Ovary (tissue), 10 donors: ENCODE measurements at places on chromosomes 2 and 18. TPM values are rescaled to one million over a fixed set of nuclear protein-coding genes. Genes with fewer than 3 reads are reported as not detected.

- peak; percentile 72 for DNase-seq
Observed at GRCh38 chr2:47905386-47906156, 727 bp downstream of the FBXO11 start.

BCL11A gene
- total RNA-seq: 5.2 TPM

AQP12B gene
- total RNA-seq: not detected

- peak; percentile 98 for DNase-seq
Observed at GRCh38 chr2:216695401-216695821, at the start of gene IGFBP5. IGFBP5 (minus strand) TSS chr2:216695549; CDS start chr2:216694775, 774 bp downstream.

DNA sequence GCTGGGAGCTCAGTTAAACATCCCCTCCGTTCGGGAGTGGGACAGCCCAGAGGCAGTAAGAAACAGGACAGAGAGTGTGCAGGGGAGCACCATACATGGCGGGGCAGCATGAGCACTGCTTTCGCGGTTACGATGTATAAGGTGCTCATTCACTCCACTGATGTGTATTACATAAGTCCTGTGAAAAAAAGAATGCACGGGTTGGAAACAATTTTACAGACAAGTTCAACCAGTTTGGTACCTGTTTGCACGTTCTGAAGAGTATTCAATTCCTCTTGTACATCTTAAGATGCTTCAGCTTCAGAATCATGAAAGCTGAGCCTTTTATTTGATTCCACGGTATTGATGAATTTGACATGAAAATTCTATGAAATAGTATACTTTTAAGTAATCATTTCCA is 97.8 kb upstream of the NETO1 start:
- no peak for DNase-seq

DNA sequence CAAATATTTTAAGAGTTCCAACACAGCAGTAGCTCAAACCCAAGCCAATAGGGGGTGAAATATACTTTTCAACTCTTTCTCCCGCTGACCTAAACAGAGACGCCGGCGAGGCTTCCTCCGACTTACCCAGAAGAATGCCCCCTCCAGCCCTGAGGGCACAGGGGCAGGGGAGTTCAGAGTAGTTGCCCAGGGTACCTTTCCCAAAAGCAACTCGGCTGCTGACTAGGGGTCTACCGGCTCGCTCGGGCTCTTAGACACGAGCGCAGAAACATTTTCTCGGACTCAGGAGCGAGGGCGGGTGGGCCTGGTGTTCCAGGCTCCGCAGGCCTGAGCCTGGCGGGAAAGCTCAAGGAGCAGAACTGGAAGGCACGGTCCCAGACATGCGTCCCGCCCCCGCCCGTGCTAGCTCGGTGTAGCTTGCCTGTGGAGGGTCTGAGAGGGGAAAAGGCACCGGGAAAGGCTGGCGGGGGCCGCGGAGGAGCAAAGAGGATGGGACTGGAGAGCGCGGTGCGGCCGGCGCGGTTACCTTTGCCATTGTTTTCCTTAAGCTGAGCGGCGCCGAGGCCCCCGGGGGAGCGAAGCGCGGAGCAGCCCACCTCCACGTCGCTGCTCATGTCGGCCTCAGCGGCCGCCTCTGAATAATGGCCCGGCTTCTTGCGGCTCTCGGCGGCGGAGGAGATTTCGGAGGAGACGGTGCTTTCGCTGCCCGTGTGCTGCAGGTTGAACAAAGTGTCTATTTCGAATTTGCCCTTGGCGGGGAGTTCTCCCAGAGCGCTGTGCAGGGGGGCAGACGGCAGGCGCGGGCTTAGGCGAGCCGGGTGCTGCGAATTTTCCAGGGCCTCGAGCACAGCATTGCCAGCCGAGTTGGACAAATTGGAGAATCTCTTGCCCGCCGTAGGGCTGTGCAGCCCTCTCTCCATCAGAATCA is 674 bp downstream of the EVX2 start:
- no peak for DNase-seq

GRCh38 chr2:74778381-74779264 is 55.3 kb upstream of the HK2 start:
- no peak for DNase-seq

DNA sequence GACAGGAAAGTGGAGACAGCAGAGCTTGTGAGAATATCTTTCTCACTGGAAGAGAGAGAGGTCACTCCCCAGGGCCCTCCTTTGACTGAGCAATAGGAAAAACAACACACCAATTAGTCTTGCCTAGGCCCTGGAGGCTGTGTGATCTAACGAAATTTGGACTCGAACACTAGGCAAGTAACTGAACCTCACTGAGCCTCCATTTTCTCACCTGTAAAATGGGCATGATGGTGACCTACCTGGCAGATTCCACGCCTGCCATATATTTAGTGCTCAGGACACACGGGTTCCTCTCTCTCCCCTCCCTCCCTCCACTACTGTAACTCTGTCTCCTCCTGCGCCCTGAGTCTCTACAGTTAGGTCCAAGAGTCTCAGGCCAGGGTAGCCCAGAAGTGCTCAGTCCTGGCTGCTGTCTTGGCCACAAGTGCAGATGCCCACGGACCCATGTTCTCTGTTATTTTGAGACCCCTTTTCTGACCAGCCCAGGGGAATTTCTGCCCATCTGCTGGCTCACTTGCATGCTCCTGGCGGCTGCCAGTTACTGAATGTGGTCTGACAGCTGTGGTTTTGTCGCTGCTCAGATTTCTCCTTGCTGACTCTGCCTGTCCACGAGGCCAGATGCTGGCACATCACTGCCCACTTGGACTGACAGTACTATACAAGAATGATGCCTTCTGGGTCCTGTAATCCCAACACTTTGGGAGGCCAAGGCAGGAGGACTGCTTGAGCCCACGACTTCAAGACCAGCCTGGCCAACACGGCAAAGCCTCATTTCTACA is 9.6 kb upstream of the GIGYF2 start:
- DNase-seq: no peak

- no peak for DNase-seq
Observed at GRCh38 chr2:241777686-241778627, 1.3 kb downstream of the GAL3ST2 start.

DNA sequence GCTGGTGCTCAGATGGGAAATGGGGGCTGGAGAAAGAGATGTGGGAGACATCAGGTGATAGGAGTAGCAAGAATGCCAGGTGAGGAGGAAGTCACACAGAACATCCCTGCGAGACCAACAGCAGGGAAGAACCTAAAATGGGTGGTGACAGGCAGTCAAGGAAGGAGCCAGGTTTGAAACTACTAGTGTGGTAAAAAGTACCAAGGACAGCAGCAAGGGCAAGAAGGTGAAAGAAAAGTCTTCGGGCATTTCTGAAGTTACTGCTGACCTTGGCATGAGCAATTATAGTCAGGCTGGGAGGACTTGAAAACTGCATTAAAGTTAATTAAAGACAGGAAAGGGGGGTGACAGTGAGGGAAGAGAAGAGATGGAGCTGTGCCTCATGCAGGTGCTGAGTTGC is 410.4 kb downstream of the RAD51AP2 start:
- no peak for DNase-seq

DNA sequence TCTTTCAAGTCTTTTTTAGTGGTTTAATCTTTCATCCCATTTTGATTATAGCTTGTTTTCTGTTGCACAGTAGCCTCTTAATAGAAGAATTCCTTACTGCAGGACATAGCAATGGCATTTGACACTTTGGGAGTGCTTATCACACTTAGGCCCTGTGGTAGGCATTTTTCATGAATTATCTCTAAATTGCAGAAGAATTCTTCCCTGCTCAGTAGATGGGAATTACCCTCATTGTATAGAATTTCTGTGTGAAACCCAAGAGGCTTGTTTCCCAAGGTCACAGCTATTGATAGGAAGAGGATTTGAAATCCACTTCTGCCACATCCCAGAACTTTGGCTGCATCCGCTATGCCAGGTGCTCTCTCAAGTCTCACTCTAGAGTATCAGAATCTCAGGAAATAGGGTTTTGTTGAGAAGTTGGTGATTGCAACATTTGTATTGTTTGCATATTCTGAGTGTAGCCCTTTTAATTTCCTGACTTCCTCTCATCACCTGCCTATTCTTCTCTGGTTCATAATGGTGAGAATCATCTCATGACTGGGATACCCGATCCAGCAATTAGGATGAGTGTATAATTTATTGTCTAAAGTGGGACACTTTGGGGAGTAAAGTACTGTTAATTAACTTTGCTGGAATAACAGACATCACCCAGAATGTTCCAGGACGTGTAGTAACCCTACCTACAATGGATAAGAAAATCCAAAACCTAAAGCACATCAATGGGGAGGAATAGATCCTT is 255.2 kb upstream of the RASGRP3 start:
- no peak for DNase-seq

- DNase-seq: no peak
Observed at GRCh38 chr2:124725187-124725586, 700.1 kb downstream of the CNTNAP5 start.

- DNase-seq: no peak
Observed at GRCh38 chr2:80105015-80105640, 199.4 kb downstream of the LRRTM1 start.

TMEM247 gene
- not detected for total RNA-seq

RUFY4 gene
- not detected for total RNA-seq

PTPRN gene
- 0.36 TPM for total RNA-seq

PAIP2B gene
- 13.0 TPM for total RNA-seq

GRCh38 chr18:11310476-11311086 is 161.2 kb upstream of the PIEZO2 start:
- DNase-seq: no peak

DNA sequence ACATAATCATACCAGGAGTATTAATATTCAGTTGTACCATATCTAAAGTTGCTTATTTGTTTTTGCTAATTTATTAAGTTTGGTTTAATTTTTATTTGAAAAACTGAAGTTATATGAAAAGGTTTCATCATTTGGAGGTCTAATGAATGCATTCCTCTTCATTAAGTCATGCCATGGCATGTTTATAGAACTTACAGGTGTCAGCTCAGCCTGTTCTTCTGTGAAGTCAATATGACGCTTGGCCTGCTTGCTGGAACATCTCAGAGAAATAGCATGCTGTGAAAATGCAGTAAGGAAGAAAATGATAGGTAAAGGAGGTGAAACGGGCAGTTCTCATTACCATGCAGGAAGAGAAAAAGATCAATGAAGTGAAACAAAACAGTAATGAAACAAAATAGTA is 58.2 kb downstream of the RAPH1 start:
- no peak for DNase-seq

DNA sequence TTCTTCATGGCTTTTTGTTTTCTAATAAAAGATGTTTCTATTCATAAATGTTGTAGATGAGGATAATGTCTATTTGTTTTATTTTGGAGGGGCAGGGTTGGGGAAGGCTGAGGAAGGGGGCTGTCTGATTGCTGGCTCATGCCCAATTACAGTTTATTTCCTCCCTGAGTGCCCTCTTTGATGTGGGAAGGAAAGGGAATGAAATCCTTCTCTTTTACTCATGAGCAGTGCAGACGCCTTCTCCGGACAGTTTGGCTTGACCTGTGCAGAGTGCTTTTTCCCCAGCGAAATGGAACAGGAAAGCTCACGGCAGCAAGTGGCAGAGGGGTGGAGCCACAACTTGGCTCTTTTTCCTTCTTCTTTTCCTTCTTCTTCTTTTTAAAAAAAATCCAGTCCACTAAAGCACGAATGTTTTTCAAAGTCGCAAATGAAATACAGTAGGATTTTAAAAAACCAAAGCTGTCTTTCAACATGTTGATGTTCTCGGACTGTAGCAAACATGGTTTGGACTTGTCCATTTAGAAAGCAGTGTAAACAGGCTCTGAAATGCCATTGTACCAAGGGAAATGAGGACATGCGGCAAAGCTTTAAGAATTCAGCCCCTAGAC is 34.5 kb downstream of the RAB31 start:
- peak; percentile 37 for DNase-seq
